Naive B cell (primary cell): ENCODE measurements at places on chromosomes 4 and X. TPM values are rescaled to one million over a fixed set of nuclear protein-coding genes. Genes with fewer than 3 reads are reported as not detected.

DNA sequence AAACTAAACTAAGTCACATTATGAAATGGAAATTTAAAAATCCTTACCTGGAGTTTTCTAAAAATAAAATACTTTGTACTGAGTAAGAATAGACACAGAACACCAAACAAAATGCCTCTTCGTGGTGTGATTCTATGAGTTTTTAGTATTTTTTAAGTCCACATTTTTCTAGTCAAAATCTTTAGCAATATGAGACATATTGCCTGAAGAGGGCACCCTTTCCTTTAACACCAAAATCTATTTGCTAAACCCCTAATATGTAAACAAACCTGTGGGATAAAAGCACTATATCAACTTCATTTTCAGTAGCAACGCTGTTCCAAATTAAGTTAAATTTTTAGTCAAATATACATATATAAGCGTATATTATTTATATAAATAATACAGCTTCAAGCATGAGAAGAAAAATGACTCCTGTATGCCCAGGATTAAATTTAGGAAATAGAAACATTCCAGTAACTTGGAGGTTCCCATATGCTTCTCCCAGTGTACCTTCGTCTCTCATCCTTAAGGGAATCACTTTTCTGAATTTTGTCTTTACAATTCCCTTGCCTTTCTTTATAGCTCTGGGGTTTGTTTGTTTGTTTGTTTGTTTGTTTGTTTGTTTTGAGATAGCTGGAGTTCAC is 23.0 kb upstream of the PGM2 start:
- H3K27me3 ChIP-seq = peaks cover 2% of the 10 kb centered on the region
- no peaks in the 10 kb centered on the region for H3K36me3 ChIP-seq
- H3K4me1 ChIP-seq = no peaks in the 10 kb centered on the region

- H3K27ac ChIP-seq = peak overlapping the region; percentile 52
- peak overlapping the region; percentile 55 for H3K4me3 ChIP-seq
- peaks cover 7% of the 10 kb centered on the region for H3K4me1 ChIP-seq
- DNase-seq = no peak
- no peaks in the 10 kb centered on the region for H3K27me3 ChIP-seq
Observed at GRCh38 chr4:27003642-27004113, 143.0 kb downstream of the STIM2 start.

DNA sequence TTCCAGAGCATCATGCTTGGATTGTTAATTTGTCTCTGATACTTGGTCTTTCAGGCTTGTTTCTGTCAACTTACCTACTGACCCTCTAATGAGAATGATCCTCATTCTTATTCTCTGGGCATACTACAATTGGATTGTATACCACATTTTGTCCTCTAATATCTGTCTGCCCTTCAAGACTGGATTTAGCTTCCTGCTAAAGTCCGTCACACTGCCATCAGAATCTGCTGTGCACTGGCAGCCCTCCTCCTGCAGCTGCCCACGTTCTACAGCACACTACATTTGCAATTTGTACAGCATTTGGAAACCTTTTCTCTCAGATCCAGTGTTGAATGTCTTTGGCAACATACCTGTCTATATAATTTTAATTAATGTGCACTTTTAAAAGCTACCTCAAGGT is 183.1 kb downstream of the ZNF330 start:
- no peaks in the 10 kb centered on the region for H3K36me3 ChIP-seq
- H3K27ac ChIP-seq = no peak overlapping the region

GRCh38 chr4:111924696-111925095 is 220.6 kb upstream of the FAM241A start:
- no peak overlapping the region for H3K4me3 ChIP-seq
- H3K4me1 ChIP-seq = no peaks in the 10 kb centered on the region
- no peak for DNase-seq
- no peaks in the 10 kb centered on the region for H3K36me3 ChIP-seq
- peaks cover 21% of the 10 kb centered on the region for H3K27me3 ChIP-seq
- H3K27ac ChIP-seq = no peak overlapping the region

GRCh38 chr4:51931461-51931860 is 88.5 kb downstream of the DCUN1D4 start:
- H3K27ac ChIP-seq = no peak overlapping the region
- H3K4me3 ChIP-seq = no peak overlapping the region
- no peak for DNase-seq
- H3K4me1 ChIP-seq = no peaks in the 10 kb centered on the region

DNA sequence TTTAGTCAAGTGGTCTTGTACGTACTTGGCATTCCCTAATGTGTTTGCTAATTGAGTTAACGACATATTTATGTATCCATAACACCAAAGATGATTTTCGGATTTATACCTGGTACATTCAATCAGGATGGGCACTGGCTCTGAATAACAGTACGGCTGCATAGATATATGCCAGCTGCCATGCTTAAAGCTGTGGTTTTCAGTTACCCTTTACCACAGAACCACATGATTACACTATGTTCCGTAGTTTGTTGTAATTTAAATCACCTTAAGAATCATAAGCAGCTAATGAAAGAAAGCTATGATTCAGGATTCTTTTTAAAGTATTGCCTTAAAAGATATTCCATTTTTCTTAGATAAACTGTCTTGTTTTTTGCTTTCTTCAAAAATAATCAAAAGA is 53.6 kb downstream of the FIP1L1 start:
- no peak for DNase-seq
- no peaks in the 10 kb centered on the region for H3K36me3 ChIP-seq
- no peak overlapping the region for H3K27ac ChIP-seq
- no peaks in the 10 kb centered on the region for H3K27me3 ChIP-seq

DNA sequence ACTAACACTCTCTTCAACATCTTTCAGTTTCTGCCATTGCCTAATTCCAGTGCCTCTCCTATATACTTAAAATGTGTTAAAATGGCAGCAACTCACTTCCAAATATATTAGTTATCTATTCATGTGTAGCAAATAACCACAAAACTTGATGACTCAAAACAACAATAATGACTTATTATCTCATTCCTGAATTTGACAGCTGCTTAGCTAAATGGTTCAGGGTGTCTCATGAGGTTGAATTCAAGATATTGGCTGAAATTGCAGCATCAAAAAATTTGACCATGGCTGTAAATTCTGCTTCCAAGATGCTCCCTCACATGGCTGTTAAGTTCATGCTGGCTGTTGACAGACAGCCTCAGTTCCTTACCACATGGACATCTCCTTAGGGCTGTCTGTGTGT is 25.3 kb downstream of the PITX2 start:
- no peak for DNase-seq
- H3K4me3 ChIP-seq = no peak overlapping the region
- H3K27ac ChIP-seq = no peak overlapping the region
- no peaks in the 10 kb centered on the region for H3K36me3 ChIP-seq

DNA sequence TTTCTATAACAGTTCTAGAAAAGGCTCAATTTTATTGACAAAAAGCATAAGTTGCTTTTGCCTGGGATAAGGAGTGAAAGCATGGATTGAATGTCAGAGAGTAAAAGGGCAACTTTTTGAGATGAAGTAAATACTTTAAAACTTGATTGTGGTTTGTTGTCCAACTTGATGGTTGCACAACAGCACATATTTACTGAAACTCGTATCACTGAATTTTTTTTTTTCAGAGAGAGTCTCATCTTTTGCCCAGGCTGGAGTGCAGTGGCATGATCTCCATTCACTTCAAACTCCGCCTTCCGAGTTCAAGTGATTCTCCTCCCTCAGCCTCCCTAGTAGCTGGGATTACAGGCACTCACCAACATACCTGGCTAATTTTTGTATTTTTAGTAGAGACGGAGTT is 856.8 kb downstream of the SH3BGRL start:
- no peaks in the 10 kb centered on the region for H3K4me1 ChIP-seq
- H3K27ac ChIP-seq = no peak overlapping the region
- no peak for DNase-seq
- H3K4me3 ChIP-seq = no peak overlapping the region
- no peaks in the 10 kb centered on the region for H3K36me3 ChIP-seq

GRCh38 chr4:121324331-121324730 is 56.5 kb downstream of the QRFPR start:
- H3K36me3 ChIP-seq = no peaks in the 10 kb centered on the region
- H3K4me3 ChIP-seq = no peak overlapping the region
- DNase-seq = no peak
- H3K27me3 ChIP-seq = peaks cover 4% of the 10 kb centered on the region
- no peaks in the 10 kb centered on the region for H3K4me1 ChIP-seq
- H3K27ac ChIP-seq = no peak overlapping the region

DNA sequence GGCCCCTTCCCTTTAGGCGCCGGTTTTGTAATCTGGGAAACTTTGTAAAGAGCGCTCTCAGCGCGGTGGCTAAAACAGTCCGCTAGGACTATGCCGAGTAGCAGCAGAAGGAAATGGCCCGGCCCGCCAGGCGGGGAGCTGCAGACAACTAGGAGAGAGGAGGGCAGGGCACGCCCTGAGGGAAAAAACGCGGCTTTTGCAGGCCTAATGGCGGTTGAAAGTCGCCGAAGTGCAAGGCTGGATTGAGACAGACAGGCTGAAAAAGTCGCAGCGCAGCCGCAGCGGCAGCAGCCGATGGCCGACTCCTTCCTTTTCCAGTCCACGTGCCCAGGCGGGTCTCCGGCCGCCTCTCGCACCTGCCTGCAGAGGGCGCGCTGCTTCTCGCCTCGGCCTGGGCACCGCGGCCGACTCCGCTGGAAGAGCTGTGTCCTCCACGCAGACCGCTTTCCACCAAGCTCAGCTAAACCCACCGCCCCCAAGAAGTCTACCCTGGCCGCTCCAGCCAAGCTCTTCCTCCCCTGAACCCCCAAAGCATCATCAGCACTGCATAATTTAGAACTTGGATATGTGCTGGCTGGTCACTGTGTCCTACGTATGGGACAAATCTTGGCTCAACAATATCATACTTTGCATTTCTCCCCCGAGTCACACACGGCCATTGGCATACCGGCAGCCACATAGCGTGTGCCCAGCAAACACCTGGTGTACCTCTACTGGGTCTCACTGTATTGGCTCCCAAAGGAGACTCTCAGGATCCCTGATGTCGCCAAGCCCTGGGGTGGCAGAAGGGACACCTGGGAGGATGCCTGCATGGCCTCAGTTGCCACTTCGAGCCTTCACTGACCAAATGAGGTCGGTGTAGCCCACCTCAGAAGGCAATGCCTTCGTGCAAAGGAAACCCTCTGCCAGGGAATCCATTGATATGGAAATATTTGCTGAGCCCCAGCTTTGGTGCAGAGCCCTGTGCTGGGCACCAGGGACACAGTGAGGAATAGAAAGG is 14.5 kb downstream of the SLC25A5 start:
- H3K27ac ChIP-seq = peak overlapping the region; percentile 62
- H3K36me3 ChIP-seq = no peaks in the 10 kb centered on the region
- H3K27me3 ChIP-seq = peaks cover 8% of the 10 kb centered on the region
- peaks cover 4% of the 10 kb centered on the region for H3K4me1 ChIP-seq
- H3K4me3 ChIP-seq = peak overlapping the region; percentile 71

GRCh38 chr4:101141230-101141629 is 206.1 kb downstream of the PPP3CA start:
- peaks cover 63% of the 10 kb centered on the region for H3K4me1 ChIP-seq
- H3K36me3 ChIP-seq = peaks cover 8% of the 10 kb centered on the region
- peak overlapping the region; percentile 81 for H3K27ac ChIP-seq

DNA sequence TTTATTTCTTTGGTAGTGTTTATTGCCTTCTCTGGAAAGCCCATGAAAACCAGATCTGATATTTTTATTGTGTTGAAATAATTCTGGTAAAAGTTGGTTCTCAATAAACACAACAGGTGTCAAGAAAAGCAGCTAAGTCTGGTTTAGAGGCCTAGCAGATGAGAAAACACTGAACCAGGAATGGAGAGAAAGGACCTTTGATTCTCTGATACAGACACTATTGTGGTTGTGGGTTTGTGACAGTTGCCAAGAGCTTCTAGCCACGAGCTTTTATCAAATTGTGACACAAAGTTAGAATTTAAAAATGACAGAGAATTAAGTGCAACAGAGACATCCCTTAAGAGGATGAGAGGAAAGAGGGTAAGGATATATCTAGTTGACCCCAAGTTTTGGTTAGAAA is 42.6 kb downstream of the DDIT4L start:
- H3K36me3 ChIP-seq = no peaks in the 10 kb centered on the region
- H3K27me3 ChIP-seq = no peaks in the 10 kb centered on the region
- H3K4me3 ChIP-seq = no peak overlapping the region
- no peak overlapping the region for H3K27ac ChIP-seq

- H3K27ac ChIP-seq = no peak overlapping the region
- H3K36me3 ChIP-seq = no peaks in the 10 kb centered on the region
- H3K4me1 ChIP-seq = no peaks in the 10 kb centered on the region
- DNase-seq = no peak
- H3K27me3 ChIP-seq = no peaks in the 10 kb centered on the region
- H3K4me3 ChIP-seq = no peak overlapping the region
Observed at GRCh38 chr4:187714957-187715356, 280.6 kb upstream of the ZFP42 start.

DNA sequence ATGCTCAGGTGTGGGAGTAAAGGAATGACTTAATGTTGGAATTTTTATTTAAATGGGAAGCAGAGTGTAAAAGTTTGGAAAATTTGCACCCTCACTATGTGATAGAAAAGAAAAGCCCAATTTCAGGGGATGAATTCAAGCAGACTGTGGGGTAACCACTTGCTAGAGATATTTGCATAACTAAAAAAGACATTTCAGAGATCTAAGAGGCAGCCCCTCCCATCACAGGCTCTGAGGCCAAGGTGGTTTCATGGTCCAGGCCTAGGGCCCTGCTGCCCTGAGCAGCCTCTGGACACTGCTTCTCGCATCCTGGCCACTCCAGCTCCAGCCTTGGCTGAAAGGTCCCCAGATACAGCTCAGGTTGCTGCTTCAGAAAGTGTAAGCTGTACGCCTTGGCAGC is 5.9 kb upstream of the XPNPEP2 start:
- H3K4me3 ChIP-seq = no peak overlapping the region
- no peak for DNase-seq
- peaks cover 38% of the 10 kb centered on the region for H3K4me1 ChIP-seq

DNA sequence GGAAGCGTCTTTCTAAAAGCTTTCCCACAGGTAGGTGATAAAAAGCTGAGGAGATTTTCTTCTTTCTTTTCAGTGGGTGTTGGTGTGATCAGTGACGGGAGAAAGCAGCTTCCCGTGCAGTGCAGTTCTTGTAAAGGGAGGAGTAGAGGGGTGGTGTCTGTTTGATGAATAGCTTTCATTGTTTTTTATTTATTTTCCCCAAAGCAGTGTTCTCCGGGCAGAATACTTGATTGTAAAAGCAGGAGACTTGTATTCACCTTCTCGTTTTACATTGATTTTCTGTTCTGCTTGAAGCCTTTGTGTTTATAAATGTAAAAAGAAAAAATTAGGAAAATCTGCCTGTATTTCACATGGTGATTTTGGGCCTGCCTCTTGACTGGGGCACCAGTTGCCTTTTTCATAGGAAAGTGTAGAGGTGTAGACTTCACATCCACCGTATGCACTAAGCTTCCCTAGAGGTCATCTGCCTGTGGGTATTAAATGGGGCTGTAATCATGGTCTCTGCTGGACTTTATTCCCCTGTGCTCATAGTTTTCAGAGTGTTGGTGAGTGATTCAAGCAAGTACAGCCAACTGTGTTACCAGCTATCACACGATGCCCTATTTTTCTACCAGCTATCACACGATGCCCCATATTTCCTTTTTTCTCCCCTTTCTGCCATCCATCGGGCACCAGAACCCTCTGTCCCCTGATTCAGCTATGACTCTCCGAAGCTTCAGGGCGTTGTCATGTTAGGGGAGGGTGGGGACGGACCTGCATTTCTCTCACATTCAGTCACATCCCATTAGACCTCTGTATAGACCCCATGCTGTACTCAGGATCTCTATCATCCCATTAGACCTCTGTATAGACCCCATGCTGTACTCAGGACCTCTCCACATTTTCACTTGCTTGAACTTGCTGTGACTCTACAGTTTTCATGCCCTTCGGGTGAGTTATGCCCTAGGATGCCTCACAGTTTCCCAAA is 526.5 kb downstream of the TRIML1 start:
- H3K27me3 ChIP-seq = no peaks in the 10 kb centered on the region
- H3K4me3 ChIP-seq = no peak overlapping the region
- H3K36me3 ChIP-seq = no peaks in the 10 kb centered on the region

C1QTNF7 gene
- polyA plus RNA-seq = not detected

RNF128 gene
- not detected for polyA plus RNA-seq

MID1 gene
- 1.3 TPM for polyA plus RNA-seq

CLTRN gene
- polyA plus RNA-seq = 0.28 TPM

SPON2 gene
- 0.56 TPM for polyA plus RNA-seq

USP17L18 gene
- polyA plus RNA-seq = not detected

ATP2B3 gene
- polyA plus RNA-seq = not detected

P2RY10 gene
- polyA plus RNA-seq = 292 TPM
